ENCODE measurements at places on chromosomes 5 and 9.

GRCh38 chr9:37184905-37185867 is 64.8 kb downstream of the ZCCHC7 start:
- no peak for DNase-seq

- peak; percentile 49 for DNase-seq
Measured at GRCh38 chr9:121735065-121735792, 83.8 kb downstream of the DAB2IP start.

- DNase-seq: no peak
Measured at GRCh38 chr9:125176636-125177035, 13.0 kb downstream of the PPP6C start.

GRCh38 chr5:19855453-19855852 is 132.5 kb downstream of the CDH18 start:
- DNase-seq: no peak

DNA sequence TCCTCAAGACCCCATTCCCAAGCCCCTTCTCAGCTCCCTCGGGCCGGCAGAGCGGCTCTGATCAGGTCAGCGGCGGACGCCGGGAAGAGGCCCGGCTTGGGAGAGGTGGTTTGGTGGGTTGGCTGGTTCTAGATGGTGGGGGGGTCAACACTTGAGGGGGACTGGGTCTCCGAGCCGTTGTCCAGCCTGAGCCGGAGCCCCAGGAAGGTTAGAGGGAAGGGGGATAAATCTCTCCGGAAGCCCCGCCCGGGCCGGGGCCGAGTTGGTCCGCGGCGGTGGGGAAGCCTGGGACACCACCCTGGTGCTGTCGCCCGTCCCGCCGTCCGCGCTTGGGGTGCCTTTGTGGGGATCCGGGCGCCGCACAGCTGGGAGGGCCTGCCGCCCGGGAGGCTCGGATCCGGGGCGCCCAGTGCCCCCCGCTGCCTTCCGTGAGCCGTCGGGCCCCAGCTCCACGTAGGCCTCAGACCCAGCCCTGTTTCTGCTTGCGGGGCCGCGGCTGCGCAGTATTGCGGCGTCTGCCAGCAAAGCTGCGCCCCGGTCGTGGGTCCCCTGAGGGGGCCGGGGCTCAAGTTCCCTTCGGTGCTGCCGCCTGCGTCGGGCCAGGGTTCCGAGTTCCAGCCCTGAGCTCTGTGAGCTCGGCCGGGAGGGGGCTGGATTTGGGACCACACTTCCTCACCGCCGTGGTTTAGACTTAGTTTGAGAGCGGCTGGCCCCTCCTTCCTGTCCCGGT is 542 bp upstream of the TRIM52 start:
- DNase-seq: peak; percentile 74

GRCh38 chr9:96450613-96451528 is 902 bp downstream of the HABP4 start:
- peak; percentile 55 for DNase-seq

GRCh38 chr9:87545858-87546257 is 48.2 kb downstream of the DAPK1 start:
- no peak for DNase-seq

- DNase-seq: peak; percentile 51
Measured at GRCh38 chr9:85741095-85741874, 469 bp downstream of the AGTPBP1 start.

DNA sequence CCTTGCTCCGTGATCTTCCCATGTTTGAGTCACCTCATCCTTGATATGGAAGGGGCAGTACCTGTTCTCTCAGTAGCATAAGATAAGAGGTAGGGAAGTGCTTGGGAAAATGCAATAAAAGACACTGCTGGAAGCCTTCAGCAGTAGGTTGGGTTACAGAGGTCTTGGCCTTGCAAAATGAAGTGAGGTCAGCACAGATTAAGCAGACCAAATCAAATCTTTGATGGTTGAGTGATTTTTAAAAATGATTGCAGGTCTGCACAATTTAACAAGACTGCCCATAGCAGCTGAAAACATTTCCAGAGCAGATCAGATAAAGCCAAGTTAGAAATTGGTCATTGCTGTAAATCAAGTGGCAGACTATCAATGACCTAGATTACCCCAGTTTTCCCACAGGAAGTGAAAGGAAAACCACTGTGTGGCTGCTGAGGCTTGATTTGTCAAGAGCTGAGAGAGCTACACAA is 32.9 kb downstream of the PALM2AKAP2 start:
- DNase-seq: no peak

DNA sequence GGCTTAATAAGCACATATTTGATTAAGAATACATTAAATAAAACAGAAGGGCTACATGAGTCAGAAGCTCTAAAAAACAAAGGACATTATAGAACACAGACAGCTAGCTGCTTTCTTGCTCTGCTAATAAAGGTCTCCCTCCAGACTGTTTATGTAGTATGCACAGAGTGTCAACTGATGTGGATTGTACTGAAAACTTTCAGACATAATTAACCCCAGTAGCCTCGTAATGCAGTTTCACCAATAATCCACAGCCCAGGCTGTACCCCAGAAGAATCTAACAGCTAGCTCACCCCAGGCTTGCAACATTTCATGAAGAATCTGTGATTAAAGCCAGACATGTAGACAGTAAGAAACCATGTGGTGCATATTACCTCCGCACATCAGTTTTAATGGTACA is 30.8 kb downstream of the FGF10 start:
- no peak for DNase-seq

- DNase-seq: peak; percentile 52
Measured at GRCh38 chr5:74953937-74954720, 87.9 kb upstream of the FAM169A start.

DNA sequence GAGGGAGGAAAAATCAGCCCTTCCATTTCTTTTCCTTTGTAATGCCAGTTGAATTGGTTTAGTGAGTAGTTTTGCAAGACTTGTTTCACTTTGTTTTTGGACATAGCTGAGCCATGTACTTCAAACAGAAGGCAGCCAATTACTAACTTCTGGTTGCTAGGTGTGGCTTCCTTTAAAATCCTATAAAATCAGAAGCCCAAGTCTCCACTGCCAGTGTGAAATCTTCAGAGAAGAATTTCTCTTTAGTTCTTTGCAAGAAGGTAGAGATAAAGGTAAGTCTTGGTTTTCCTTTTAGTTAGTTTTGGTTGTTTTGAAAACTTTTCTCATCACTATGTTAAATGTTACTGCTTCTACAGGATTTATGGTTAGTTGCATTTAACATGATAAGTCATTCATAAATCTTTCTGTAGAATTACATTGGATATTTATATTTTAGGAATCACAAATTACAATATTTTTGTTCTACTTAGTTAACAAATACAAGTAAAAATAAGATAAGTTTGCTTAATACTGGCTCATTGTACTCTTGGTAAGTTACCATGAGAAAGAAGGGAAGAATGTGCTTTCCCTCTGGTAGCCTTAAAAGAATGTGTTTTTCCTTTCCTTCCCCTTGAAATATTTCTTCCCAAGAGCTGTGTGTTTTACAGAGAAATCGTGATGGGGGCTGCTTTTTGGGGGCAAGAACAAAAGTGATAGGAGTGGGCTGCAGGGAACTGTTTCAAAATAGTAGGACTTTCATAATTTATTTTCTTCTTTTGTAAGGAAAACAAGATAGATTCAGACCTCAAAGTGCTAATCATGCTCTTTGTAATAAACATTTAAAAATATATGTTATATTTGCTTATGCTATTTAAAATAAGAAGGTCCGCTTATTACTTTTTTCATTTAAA is at the start of gene ANXA1:
Gene ANXA1 (plus strand): TSS at position 213 of the 890 bp plus-strand sequence. CDS start 6,671 bp downstream, outside the sequence.
- DNase-seq: no peak

DNA sequence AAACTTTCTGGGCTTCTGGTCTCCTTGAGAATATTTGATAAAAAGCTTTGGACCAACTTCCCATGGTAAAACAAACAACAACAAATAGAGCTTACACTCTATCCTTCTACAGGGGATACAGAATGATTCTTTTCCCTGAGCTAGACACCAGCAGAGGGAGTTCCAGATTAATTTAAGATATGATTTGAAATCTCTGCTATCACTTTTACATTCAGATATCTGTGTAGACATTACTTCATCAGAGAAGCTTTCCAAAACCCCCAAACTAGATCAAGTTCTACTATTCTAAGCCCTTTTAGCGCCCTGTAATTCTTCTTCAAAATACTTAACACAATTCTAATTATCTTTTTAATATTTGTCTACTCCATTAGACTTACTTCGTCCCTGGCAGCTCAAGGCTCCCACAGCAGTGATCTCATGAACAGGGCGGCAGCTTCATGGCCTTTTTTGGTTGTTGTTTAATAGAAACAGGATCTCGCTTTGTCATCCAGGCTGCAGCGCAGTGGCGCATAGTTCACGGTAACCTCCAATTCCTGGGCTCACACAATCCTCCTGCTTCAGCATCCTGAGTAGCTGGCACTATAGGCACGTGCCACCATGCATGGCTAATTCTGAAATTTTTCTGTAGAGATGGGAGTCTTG is 955 bp upstream of the GALNT12 start:
- no peak for DNase-seq

DNA sequence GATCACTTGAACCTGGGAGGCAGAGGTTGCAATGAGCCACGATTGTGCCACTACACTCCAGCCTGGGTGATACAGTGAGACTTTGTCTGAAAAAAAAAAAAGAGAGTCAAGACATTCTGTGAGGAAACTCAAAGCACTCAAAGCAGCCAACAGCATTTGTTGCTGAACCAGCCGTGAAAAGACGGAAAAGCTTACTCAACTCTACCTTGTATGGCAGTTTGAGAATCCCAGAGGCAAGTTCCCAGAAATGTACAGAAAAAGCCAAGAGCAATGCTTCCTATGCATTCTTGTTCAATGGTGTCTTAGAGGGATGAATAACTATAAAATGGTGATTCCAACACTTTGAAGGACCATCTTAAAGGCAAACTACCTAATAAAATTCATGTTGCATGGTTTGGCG is 170.2 kb downstream of the HSD17B3 start:
- no peak for DNase-seq

- no peak for DNase-seq
Measured at GRCh38 chr5:130136300-130136699, 232.0 kb downstream of the CHSY3 start.
